ENCODE measurements at places on chromosomes 4 and X. TPM values are rescaled to one million over a fixed set of nuclear protein-coding genes. Genes with fewer than 3 reads are reported as not detected.

DNA sequence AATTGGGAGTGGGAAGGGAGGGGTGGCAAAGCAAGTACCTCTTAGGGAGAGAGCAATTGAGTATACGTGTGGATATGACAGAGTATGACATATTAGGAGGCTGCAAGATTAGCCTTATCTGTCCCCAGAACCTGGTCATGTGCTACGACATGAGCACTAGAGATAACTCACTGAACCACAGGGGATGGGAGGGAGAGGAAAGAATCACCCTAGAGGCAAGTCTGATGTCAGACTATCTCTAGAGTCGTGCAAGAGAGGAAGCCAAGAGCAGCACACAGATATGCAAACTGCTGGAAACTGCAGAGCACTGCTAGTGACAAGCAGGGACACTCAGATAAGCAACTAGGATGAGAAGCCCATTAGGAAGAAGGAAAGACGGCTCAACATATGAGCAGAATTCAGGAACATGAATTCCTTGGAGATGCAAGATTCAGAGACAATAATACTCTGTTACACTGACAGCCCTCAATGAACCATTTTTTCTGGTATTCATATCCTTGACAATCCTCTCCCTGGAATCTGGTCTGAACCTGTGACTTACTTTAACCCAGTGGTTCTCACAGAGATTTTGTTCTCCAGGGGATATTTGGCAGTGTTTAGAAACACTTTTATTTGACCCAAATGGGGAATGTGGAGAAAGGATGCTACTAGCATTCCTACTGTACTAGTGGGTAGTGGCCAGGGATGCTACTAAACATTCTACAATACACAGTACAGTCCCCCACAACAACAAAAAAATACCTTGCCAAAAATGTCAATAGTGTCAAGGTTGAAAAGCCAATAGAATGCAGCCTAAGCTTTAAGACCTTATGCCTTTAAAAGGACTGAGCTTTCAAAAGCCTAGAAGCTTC is 84.0 kb upstream of the BMP2K start:
- no peak for DNase-seq

- no peak for DNase-seq
Observed at GRCh38 chr4:5569451-5569850, 138.9 kb downstream of the EVC2 start.

DNA sequence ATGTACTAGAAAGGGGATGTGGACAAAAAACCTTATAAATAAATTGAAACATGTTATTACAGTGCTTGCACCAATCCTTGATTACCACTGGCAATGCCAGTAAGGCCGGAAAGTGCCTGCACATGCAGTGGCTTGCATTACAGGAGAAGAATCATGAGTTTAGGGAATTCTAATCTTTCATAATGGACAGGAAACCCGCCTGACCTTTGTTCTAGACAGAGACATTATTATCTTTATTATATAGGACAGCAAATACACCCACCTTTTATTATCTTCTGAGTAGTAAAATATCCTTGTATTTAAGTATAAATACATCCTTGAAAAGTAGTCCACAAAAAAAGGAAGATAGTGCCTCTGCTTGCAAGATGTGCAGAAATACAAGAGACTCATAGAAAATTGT is 379.9 kb upstream of the LCORL start:
- no peak for DNase-seq

- no peak for DNase-seq
Observed at GRCh38 chrX:32126997-32127396, 1055.2 kb upstream of the FTHL17 start.

- DNase-seq = no peak
Observed at GRCh38 chrX:110070970-110071369, 68.1 kb downstream of the TMEM164 start.

DNA sequence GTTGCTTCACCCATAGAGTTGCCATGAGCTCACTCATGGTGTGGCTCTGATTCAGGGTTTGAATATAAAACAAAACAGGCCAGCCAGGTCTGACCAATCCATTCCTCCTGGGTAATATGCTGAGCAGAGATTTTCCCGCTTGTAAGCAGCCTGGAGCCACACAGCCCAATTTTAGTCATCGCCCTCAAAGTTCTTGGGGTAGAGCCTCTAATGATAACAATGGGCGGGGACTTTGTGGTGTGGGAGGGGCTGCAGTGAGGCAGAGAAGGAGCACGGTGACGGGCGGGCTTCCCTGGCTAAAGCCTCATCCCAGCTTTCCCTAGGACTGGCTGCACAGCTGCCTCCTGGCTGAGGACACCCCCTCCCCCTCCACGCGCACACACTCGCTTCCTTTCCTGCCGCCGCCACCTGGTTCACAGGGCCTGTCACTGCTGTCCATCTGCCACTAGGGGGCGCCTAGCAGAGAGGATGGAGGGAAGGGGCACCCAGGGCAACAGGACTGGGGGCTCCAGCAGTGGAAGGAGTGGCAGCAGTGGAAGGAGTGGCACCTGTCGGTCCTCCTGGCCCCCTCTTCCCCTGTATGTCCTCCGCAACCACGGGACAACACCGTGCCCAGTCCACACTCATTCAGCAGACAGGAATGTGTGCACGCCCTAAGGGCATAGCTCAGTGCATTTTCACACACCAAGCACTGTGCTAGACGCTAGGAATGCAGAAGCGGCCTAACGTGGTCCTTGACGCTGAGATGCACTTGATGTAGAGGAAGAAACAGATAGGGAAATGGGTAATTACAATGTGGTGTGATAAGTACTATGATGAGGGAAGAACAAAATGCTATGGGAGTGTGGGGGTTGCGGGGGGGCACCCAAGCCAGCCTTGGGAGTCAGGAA is 26.8 kb downstream of the PRPS1 start:
- DNase-seq = no peak

DNA sequence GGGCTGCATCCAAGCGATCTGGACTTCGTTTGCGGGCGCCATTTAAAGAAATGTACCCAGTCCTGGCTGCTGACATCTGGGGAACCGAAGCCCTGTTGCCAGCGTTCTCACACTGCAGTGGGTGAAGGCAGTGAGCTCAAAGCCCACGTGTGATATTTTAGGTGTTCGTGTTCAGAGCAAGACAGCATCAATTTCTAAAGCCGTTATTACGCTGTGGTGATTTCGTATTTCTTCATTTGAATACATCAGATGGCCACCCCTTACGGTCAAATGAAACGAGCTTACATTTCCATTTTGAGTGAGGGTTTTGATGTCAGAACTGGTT is 376 bp upstream of the C4orf36 start:
- no peak for DNase-seq

- no peak for DNase-seq
Observed at GRCh38 chr4:44660396-44660795, 9.0 kb upstream of the YIPF7 start.

DNA sequence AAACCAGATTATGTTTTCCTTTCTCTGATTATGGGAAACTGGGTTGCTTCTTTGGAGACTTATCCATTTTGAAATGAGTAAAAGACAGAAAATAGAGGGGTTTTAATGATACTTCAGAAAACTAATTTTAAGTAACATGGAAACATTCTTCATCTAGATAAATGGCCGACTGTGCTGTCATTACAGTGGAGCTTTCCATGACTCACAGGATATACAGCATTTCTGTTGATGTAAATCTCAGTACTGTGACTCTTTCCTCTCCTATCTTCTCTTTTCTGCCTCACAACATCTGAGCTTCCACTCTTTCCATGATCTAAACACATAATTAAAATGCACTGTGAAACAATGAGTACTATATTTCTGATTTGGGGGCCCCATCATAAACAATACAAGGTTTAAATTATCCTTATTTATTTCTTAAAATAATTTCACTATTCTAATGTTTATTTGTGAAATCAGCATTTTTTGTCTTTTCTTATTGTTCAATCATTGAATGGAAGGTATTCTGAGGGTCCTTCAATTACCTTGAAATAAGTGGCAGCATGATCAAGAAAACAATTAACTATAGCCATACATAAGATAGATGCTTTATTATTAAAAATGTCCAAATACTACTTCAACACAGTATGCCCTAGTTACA is 19.3 kb downstream of the SEC24D start:
- no peak for DNase-seq

- no peak for DNase-seq
Observed at GRCh38 chrX:154019633-154020528, at the start of gene IRAK1. IRAK1 (minus strand) TSS chrX:154019902; CDS start chrX:154019812, 90 bp downstream.

DNA sequence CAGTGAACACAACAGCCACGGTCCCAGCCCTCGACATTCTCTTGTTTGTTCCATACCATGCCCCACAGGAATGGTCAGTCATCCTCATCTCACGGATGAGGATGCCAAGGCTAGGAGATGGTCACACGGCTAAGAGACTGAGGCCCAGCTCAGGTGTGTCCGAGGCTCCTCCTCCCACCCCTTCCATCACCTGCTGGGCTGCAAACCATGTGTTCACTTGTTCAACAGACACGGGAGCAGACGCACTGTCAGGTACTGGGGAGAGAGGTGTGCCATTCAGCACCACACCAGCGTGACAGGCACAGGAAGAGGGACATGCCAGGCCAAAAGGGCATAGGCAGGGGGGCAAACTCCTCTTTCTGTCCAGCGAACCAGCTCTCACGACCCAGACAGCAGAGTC is 45.9 kb downstream of the ABLIM2 start:
- DNase-seq = no peak

DNA sequence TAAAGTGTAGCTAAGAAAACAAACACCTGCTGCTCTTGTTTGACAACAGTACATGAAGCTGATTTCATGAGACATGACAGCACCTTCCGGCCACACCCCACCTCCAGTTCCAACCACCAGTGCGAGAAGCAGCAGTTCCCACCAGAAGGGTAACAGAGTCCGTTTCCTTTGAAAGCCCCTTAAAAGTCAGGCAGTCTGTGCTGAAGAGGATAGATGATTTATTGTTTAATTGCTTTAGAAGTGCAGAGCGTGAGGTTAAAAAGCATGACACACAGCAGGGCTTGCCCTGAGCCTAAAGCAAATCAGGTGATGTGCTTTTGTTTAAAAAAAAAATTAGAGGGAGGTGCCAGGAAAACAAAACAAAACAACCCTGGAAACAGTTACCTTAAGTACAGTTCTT is 82.6 kb downstream of the HADH start:
- no peak for DNase-seq

DNA sequence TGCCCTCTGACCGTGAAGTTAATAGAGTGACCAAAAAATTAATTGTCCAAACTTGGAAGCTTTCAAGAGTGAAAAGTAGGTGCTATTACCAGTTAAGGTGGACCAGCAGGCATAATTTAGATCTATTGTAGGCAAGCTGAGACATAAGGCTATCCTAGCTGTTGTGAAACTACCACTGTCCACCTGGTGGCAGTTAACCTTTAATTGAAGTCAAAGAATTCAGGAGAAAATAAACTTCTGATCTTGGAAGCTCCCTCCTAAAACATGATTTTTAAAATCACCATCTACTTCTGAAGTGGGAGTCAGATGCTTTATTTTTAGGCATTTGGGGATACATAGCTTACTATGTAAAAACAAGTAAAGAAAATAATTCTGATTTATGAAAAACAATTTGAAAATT is 636.3 kb upstream of the HTR2C start:
- no peak for DNase-seq

DNA sequence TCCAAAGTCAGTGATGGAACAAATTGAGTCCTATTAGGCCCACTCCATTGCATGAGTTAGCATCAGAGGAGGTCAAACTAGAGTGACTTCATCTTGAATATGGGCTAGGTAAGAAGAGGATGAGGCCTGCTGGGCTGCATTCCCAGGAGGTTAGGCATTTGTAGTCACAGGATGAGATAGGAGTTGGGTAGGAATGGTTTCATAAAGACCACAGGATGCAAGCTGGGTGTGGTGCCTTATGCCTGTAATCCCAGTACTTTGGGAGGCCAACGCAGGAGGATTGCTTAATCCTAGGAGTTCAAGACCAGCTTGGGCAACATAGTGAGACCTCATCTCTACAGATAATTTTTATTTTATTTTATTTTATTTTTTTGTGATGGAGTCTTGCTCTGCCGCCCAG is 26.8 kb downstream of the PDGFRA start:
- DNase-seq = no peak

- no peak for DNase-seq
Observed at GRCh38 chr4:114874321-114874720, 239.1 kb downstream of the NDST4 start.

DNA sequence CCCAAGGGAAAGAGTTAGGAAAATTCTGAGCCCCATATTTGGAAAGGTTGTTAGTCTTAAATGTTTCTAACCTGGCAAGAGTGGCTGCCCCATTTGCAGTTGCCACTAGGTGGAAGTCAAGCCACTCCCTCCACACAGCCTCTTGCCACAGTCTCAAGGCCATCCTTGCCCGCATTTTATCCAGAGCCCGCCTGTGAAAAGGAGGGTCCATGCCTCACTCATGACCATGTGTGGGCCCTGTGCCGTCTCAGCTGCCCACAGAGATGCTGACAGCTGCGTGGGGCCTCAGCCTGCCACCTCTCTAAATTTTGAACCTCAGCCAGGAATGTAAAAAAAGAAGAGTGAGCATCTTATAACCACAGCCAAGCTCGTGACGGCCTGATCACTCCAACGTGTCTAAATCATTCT is 201.5 kb upstream of the FAM241A start:
- DNase-seq = no peak

DNA sequence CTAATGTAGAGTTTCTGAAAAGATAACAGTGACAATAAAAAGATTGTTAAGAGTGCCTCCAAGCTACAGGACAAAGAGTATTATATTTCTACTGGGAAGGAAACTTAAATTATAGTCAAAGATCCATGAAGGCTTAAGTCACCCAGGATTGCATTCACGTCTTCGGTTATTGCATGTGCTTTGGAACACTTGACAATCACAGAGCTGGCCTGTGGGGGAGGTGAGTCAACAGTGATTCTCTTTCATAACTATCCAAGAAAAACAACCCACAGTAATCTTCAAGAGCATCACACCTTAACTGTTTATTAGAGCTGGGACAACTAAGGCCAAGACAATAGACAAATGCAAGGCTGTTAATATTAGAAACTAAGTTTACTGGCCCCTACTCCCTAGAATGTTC is 40.3 kb downstream of the PDGFC start:
- DNase-seq = no peak

DNA sequence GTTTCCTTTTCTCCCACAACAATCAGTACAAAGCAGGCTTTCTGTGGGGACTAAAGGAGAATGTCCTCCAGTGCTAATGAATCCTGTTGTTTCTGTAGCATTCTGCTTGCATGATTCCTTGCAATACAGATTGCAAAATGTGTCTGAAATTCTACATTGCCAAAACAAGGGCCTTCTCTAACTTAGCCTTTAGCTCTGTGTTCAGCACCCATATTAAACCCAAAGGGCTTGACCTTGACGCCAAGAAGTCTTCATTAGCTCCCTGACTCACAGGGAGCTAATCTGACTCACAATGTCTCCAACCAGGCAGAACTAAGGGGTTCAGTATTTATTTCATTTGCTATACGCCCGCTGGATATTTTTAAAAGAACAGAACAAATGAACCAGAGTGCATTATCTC is 241.4 kb upstream of the CLNK start:
- DNase-seq = no peak

USP27X gene
- 15.4 TPM for total RNA-seq

FGD1 gene
- 9.0 TPM for total RNA-seq

SERPINA7 gene
- total RNA-seq = not detected

SPIN4 gene
- total RNA-seq = 10.6 TPM
